ENCODE measurements at places on chromosomes 1 and 21.

DNA sequence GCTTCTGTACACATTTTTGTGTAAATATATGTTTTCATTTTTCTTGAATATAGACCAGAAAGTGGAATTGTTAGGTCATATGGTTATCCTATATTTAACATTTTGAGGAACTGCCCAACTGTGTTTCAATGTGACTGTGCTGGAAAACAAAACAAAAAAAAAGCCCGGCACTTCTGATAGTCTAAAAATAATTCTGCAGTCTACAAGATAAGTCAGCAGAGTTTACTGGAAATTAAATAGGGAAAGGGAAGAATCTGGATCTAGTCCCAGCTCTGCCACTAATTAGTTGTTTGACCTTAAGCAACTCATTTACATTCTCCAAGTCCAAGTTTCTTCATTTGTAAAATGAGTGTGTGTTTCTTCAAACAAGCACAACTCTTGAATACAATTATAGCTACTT, 869.1 kb upstream of the B3GALT2 start:
- no peak for DNase-seq

DNA sequence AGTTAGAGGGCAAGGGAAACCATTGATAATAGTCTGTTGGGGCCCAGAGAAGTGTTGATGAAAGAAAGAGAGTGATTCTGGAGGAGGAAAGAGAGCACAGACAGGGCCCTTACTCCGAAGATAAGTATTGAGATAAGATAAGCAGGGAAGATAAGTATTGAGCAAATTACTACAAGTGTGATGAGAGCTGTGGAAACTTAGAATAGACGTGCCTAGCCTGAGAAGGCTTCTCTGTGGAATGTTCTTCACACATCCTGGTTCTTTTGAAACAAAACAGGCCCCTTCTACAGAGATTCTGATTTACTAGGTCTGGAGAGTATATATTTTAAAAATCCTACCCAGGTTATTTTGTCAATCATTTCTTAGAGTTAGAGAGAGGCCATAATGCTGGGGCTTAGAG, 26.4 kb downstream of the FNBP1L start:
- DNase-seq: no peak

GRCh38 chr21:44062380-44062779, 44.8 kb upstream of the PWP2 start:
- no peak for DNase-seq

- peak; percentile 58 for DNase-seq
Measured at GRCh38 chr1:184986250-184986649, 11.9 kb upstream of the NIBAN1 start.

DNA sequence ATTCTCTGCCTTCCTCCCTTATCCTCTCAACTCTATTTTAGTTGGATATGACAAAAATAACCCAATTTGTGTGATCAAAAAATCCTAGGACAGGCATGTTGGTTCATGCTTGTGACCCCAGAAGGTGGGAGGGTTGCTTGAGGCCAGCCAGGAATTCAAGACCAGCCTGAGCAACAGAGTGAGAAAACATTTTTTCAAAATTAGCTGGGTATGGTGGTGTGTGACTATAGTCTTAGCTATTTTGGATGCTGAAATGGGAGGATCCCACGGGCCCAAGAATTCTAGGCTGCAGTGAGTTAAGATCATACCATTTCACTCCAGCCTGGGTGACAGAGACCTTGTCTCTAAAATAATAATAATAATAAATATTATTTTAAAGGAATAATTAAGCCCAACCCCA, 1383.1 kb upstream of the ADGRL2 start:
- DNase-seq: peak; percentile 17

DNA sequence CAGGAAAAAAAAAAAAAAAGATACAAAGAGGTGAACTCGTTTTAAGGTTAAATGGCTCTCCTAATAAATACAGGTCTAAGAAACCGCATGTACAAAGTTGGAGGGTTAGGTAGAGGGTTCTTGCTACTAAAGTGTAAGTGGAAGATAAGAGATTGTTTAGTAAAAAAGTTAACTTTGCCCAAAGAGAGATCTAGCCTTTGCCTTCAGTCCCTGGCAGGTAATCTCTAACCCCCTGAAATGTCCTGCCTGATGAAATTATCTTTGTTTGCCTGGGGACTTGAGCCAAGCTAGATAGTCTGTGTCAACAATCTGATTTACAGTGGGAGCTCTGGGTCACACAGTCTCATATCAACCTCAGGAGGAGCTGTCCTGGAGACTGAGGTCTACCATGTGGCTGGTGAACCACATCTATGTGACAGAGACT, 57.6 kb downstream of the TRIM33 start:
- no peak for DNase-seq

GRCh38 chr1:215986401-215986800, 419.3 kb downstream of the KCTD3 start:
- peak; percentile 6 for DNase-seq

GRCh38 chr1:42736152-42736551, 3.9 kb downstream of the CLDN19 start:
- peak; percentile 61 for DNase-seq

- peak; percentile 79 for DNase-seq
Measured at GRCh38 chr1:238652346-238652968, 733.9 kb upstream of the CHRM3 start.

- DNase-seq: peak; percentile 63
Measured at GRCh38 chr1:93969371-93969770, 60.1 kb upstream of the GCLM start.

DNA sequence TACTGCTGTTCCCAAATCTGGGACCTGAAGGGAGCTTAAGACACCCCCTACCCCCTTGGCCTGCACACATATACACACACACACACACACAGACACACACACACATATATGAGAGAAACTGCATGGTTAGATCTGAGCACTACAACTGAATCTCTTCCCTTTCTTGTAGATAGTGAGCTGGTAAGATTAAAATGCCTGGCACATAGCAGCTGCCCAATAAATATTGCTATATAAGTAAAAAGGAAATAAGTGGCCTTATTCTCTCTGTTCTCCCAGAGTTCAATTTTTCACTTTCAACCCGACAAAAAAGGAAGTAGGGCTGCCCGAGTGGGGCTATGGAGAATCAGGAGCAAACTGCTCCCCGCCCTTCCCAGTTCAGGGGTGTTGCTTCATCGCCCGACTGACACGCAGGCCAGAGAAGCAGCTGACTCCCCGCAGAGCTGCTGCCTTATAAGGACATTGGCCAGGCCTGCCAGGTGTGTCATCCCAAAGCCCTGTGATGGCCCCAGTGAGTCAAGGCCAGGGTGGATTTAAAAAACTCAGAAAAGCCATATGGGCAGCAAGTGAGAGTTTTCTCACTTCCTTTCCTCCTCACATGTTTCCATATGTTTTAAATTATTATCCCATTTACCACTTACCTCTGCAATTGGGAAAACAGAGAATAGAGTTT, 106.5 kb upstream of the SLC44A3 start:
- DNase-seq: peak; percentile 100

DNA sequence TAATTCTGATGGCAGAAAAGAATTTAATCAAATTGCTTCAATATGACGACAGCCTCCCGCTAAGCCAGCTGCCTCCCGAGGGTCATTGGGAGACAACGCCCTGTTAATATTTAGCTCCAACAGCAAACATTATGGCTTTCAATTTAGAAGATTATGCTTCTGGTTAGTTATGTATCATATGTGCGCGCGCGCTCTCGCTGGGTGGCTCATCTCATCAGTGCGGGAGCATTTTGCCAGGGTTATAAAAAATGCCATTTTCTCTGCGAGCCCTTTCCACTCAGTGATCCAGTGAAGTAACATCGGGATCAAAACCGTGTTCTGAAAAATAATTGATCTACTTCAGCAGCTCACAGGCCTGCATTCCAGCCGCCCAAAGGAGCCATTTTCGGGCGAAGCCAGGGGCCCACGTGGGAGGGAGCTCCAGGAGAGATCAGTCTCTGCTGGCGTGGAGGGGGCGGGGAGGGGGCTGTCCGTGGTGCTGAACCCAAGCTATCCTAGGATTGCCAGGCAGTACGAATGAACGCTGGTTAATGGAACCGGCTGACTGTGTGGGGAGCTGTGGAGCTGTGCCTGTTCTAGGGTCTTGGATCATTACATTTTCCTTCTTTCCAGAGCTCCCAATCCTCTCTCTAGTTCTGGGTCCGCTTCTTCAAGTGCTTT, 219.1 kb upstream of the ZC3H12A start:
- DNase-seq: peak; percentile 28

GRCh38 chr1:179529482-179530195, 46.1 kb downstream of the NPHS2 start:
- no peak for DNase-seq

DNA sequence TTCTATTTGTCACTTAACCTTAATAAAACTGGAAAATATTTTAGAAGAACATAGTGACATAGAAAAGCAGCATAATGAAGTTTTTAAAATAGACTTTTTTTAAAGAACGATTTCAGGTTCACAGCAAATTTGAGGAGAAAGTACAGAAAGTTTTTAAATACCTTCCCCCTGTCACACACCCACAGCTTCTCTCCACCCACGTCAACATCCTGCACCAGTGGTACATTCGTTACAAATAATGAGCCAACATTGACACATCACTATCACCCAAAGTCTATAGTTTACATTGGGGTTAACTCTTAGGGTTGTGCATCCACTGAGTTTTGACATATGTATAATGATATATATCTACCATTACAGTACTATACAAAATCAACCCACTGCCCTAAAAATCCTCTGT, 3.0 kb upstream of the SLC35F3 start:
- no peak for DNase-seq

- no peak for DNase-seq
Measured at GRCh38 chr1:66626261-66626660, 92.3 kb downstream of the SGIP1 start.

DNA sequence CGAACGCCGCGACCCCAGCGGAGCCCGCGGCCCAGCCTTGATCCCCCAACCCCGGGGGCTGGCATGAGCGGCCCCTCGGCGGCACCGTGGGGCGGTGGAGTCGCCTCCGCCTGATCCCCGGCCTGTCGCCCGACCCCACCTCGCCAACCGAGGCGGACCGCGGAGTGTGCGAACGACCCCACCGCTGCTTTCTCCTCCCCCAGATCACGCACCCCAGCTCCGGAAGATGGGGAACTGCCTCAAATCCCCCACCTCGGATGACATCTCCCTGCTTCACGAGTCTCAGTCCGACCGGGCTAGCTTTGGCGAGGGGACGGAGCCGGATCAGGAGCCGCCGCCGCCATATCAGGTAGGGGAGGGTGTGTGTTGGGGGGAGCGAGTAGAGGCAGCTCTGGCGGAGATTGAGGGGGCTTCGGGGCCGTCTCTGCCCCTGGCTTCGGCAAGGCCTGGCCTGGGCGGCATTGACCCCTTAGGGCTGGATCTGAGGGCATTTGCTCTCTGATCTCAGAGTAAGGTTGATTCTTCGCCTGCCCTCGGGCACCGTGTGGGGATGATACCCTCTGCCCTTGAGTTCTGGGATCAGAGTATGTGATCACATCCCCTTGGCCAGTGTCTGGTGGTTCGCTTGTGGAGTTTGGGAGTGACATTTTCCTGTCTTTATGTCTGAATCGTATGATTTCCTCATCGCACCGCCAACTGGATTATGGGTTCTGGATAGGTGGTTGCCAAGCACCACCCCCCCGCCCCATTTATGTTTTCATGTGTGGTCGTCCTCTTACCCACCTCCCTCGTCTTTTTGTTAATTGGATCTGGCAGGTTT, 668 bp downstream of the RNF11 start:
- DNase-seq: peak; percentile 65

DNA sequence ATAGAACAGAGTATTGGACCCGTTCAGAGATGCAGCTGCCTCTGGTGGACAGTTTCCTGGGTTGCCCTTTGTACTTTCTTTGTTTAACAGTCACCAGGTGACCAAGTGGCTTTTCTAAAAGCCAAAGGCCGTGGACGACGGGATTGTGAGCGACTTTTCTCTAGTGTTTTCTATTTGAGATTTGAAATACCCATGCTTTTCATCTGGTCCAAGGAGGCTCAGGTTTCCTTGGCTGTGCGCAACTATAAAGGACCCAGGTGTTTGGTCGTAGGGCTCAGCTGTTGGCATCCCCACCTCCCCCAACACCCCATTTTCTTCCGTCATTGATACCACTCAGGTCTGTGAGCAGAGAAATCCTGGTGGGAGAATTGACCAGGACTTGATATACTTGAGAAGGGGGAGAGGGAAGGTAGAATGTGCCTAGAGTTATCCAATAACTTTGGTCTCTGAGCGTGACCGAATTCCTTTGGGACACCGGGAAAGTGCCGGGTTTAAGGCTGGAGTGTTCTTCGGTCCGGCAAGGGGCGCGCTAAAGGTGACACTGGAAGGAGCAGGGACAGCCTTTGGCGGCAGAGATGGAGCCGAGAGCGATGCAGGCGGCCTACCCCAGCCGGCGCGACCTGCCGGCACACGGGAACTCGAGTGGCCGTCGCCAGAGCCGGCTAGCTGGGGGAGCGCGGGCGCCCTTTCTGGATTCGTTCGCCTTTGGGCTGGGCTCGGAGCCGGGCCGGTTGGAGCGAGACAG, 83.4 kb upstream of the BMP8A start:
- DNase-seq: peak; percentile 30

- DNase-seq: no peak
Measured at GRCh38 chr1:100642826-100643225, 76.7 kb upstream of the VCAM1 start.

- no peak for DNase-seq
Measured at GRCh38 chr1:76657623-76658022, 209.7 kb upstream of the ST6GALNAC5 start.

DNA sequence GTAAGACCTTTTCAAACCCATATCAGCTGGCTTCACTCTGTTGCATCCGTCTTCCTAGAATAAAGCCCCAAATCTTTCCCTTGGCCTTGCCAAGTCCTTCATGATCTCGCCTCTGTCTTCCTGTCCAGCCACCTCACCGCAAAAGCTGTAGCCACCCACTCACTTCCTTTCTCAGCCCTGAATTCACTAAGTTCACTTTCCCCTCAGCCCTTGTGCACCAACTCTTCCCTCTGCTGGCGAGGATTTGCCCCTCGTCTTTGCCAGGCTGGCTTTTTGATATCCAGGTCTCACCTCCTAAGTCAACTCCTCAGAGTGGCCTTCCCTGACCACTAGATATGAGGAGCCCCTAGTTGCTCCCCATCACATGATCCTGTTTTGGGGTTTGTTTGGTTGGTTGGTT, 3.9 kb upstream of the COL16A1 start:
- DNase-seq: peak; percentile 92

- DNase-seq: peak; percentile 50
Measured at GRCh38 chr1:35269201-35269988, 886 bp downstream of the ZMYM4 start.

DNA sequence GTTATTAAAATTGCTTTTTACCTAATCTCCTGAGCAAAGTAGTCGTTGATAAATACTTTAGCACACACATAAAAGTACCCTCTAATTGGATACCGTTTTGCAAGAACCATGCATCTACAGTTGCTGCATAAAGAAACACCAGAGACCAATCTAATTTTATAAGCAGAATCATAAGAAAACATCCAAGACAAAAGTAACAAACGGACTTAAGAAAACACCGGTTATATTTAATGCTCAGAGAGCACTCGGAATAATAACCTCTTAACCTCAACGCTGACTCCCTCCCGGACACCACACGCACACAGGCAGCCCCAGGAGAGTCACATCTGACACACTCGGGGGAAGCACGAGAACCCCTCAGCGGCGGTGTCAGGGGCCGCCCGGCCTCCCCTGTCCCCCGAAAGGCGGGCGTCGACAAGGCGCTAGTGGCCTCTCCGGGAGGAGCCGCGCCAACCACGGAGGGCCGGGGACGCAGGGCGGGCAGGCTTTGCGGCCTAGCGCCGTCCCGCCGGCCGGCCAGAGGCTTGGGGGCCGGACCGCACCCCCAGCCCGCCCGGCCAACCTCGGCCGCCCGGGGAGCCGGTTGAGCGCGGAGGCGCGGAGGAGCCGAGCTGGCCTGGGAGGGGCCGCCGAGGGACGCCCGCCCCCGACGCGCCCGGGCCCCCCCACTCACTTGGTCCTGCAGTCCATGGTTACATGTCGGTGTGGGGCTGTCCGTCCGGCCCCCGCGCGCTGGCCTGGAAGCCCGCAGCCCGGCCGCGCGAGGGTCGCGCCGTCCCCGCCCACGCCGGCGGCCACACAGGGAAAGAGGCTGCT, 606 bp downstream of the DENND1B start:
- DNase-seq: peak; percentile 69

Measured in GM23248 (cell line).